ENCODE measurements at places on chromosomes 1 and 21.

DNA sequence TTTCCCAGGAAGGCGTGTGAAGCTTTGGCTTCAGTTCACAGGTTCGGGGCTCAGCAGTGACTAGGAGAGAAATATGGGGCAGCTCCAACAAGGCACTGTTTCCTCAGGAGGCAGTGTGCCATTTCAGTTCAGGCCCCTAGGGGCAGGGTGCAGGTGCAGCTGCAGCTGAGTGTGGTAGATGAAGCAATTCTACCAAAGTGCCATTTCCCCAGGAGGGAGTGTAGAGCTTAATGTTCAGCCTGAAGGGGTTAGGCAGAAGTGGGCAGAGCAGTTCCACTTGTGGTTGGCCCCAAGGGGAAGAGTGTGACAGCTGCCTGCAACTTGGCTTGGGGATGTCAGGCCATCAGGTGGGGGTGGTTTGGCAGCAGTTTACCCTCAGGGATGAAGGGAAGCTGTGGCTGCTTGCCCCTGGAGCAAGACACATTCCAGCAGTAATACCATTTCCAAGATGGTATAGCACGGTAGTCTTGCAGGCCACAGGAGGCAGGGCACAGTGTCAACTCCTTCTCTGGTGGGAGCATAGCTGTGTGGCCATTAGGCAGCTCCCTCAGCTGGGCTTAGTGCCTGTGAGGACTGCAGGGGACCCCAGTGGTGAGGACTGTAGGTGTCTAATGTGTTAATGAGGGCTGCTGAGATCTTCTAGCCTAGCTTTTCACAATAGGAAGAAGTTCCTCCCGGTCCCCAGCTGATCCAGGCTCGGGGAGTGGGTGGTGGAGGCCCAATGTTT is 34.7 kb downstream of the RGSL1 start:
- DNase-seq: no peak

DNA sequence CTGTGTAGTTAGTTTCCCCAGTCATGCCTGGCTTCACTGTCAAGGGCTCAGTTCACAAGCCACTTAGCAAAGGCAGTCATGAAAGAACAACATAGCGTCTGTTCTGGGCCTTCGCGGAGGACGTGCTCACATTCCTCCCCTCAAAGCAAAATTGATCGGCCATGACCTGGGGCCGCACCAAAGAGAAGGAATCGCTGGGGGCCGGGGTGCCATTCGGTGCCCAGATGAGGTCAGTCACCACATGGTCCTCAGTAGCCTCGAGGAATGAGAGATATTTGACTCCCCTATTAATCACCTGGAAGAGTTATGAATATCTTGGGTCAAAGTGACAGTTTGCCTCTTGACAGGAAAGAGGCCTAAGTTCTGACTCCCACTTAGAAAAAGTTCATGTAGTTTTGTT is 251.1 kb upstream of the JUN start:
- no peak for DNase-seq

GRCh38 chr1:15953791-15954241 is 22.1 kb downstream of the ZBTB17 start:
- no peak for DNase-seq

DNA sequence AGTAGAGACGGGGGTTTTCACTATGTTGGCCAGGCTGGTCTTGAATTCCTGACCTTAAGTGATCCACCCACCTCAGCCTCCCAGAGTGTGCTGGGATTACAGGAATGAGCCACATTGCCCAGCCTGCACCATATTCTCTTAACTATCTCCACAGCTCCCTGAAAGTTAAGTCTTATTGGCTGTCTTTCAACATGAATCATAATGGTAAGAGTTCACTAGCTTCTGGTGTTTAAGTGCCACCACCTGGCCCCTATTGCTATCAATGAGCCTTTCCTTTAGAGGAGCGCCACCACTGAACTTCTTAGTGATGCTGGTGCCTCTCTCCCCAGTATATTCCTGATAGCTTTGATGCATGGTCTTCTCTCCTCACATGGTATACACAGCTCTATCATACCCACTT is 15.7 kb downstream of the ZFYVE9 start:
- no peak for DNase-seq

- no peak for DNase-seq
These were observed 62.1 kb downstream of the LRRN2 start for GRCh38 chr1:204623365-204623893.

DNA sequence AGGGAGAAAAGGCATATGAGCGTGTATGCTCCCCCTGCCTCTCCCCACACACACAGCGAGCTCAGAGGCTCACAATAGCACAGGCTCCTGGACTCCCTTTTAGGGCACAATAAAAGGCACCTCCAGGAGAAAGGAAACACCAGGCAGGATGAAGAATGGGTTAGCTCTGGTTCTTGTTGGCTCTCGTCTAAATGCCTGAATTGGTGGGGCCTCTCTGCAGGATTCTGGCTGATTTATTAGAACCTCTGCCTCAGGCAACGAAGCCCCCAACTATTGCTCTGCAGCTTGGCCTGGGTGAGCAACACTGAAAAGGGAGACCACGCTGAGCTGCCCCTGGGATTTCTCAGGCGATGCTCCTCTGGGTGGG is 590.9 kb upstream of the PLXNA2 start:
- DNase-seq: no peak

DNA sequence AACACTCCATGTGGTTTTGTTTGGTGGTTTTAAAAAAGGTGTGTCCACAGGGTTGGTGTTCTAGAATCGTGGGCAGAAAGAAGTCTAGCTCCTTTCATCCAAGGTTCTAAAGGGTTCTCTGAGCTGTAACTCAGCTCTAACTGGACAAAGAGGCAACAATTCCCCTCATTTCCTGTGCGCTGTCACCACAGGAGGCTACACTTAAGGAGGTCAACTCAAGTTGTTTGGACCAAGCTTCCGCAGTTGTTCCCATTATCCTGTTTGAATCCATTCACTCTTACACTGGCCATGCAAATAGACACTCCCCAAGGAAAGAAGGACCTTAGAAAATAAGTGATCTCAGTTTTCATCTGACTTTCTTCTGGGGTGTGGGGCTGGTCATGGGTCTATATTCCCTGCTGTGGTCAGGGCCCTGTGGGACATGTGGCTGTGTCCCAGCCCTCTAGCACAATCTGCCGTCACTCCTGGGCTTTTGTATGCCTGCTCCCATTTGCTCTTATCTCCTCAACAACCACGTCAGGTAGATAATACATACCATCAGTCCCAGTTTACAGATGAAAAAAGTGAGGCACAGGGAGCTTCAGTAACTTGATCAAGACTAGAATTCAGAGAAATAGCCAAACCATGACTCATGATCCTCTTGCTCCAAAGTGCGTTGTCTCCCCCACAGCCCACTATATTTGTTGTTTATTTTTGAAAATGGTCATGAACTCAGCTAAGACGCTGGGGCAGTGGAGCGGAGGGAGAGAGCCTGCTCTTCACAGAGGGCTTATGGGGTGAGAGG is 103.6 kb downstream of the RHOU start:
- no peak for DNase-seq

- DNase-seq: no peak
These were observed 39.9 kb upstream of the RGL1 start for GRCh38 chr1:183764981-183765380.

DNA sequence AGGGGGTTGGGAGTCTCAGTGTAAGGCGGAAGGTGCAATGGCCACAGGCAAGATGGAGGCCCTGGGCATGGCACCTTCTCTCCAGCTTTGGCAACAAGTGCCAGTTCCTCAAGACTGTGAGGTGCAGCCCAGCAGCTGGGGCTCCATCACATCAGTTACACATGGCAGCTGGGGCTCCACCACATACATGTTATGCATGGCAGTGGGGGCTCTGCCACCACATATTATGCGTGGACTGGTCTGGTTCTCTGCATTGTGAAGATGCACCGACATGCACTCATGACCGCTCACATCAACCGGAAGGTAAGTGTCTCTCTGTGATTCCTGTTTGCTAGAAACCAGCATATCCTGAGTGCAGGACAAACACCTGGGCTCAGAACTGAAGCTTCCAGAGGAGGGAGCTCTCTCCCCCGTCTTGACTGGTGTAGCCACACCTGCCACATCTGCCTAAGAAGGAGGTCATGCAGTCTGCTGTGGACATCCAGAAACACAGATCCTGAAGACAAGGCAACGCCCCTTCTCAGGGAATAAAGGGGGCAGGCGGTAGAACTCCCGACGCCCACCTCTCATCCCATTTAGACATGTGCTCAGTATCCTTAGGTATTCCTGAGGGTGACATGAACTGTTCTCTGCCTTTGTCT is 104.1 kb upstream of the TMPRSS2 start:
- no peak for DNase-seq

- no peak for DNase-seq
These were observed 675.7 kb upstream of the CHRM3 start for GRCh38 chr1:238710697-238711096.

GRCh38 chr1:58442114-58442513 is 104.4 kb downstream of the OMA1 start:
- no peak for DNase-seq

DNA sequence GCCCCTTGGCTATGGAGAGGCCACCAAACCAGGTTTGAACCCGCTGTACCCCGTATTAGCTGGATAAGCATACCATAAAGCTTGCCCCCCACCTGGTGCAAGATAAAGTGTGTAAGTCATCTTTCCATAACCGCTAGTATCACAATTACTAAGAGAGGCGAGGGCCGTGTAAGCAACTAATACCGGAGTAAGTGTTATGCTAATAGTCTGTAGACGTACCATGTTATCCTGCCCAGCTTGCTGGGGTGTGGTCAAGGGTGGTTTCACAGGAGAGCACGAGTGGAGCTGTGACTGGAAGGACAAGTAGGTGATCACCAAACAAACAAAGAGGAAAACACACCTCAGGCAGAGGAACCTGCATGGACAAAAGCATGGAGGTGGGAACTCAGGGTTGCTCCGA is 3.6 kb upstream of the TNFRSF1B start:
- no peak for DNase-seq

GRCh38 chr1:245939756-245940345 is 567.2 kb downstream of the SMYD3 start:
- no peak for DNase-seq

DNA sequence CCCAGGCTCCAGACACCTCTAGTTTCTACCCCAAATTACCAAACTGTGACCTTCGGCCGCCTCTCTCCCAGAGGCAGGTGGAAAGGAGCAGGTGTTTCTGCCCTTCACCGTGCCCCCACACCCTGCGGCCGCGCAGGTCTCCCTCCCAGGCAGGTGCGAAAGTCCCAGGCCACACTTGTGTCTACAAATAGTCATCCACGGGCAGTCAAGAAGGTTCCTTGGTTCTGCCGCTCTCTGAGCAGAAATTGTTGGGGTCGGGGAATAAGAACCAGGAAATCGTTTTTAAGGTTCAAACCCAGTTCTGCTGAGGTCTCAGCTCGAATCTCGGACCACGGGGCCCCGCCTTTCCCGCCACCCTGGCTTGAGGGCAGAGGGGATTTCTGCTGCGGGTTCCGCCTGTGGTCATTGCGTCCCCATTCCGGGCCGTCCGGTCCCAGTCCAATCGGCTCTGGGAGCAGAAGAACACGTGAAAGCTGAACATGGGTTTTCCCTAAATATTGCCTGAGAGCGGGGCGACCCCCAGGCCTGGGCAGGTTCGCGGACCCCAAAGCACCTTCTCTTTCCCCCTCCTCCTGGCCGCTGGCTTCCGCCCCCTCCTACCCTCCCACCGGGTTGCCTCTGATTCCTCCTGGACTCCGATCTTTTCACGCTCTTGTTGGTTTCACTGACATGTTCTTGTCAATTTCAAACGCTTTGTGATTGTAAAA is 1.2 kb upstream of the ATF3 start:
- no peak for DNase-seq

DNA sequence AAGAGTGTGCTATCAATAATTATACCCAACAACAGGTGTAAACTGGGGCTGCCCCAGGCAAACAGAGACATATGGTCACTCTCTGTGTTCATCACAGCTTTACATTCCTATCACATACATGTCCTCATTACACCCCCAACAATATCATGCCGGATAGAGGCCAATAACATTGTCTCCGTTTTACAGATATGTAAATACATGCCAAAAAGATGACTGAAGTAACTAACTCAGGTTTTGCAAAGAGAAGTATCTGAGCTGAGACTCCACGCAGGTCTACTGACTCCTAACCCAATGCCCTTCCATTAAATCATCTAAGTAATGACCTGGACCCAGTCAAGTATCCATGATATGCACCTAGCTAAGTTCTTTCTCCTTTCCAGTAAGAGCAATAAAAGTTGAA is 55.0 kb downstream of the JAK1 start:
- no peak for DNase-seq

DNA sequence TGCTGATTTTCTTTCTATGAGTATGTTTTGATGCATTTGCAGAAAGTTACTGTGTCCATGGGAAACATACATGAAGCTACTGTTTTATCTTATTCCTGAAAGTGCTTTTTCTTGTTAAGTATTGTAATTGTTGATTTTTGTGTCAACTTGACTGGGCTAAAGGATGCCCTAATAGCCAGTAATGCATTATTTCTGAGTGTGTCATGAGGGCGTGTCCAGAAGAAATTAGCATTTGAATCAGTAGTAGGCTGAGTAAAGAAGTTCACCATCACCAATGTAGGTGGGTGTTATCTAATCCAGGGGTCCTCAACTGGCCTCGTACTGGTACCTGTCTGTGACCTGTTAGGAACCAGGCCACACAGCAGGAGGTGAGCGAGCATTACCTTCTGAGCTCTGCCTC is 760.2 kb downstream of the PLA2G4A start:
- DNase-seq: no peak

DNA sequence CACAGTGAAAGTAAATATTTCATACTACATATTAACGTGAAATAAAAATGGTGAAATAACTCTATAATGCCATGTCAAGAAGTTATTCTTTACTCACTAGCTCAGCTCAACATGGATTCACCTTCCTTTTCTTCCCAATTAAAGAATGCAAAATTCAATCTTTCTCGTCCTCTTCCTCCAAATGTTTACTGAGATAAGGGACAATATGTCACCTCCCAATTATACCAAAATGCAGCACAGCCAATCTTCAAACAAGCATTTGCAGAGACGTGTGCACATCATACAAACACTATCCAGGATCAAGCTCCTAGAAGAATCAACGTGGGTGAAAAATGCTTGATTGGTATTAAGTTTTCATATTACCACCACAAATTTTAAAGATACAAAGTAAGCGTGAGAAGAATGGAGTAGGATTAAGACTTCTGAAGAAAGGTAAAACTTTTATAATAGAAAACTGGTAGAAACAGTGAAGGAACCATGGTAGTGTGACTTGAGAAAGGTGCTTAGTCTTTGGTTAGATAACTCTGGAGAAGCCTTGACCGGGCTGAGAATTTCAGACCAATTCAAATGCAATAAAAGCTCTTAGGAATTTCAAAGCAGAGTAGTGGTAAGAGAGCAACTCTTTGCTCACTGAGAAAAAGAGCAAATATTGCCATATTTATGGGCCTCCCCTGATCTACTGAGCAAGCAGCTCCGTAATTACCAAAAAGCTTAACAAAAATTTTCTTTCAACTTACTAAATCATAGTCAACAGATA is 7.2 kb downstream of the PTP4A2 start:
- no peak for DNase-seq

GRCh38 chr1:156801409-156802121 is 15.1 kb downstream of the SH2D2A start:
- DNase-seq: no peak

- DNase-seq: no peak
These were observed 251.9 kb upstream of the C1orf105 start for GRCh38 chr1:172168597-172168872.

GRCh38 chr1:116732726-116733125 is 21.5 kb upstream of the CD2 start:
- DNase-seq: no peak

GRCh38 chr1:187415065-187415464 is 586.3 kb downstream of the PLA2G4A start:
- no peak for DNase-seq
